Midbrain (tissue), 1 donor: ENCODE measurements at places on chromosomes 16 and 17.
A peak's percentile ranks its signal among the peaks of the same experiment; 100 is the strongest.

DNA sequence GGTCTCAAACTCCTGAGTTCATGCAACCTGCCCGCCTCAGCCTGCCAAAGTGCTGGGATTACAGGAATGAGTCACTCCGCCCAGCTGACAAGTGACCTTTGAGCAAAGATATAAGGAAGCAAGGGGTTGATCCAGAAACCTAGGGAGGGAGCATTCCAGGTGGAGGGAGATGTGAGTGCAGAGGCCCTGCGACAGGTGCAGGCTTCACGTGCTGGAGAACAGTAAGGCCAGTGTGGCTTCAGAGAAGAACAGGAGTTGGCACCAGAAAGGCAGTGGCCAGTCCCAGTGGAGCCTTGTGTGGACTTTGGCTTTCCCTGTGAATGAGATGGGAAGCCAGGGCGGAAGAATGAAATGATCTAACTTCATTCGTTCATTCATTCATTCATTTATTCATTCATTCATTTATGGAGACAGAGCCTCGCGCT is 73.6 kb upstream of the HAS3 start:
- DNase-seq: no peak

- DNase-seq: no peak
These were observed 120.7 kb downstream of the BANP start for GRCh38 chr16:88071908-88072307.

- DNase-seq: no peak
These were observed 22.1 kb downstream of the IRF8 start for GRCh38 chr16:85921026-85921425.

GRCh38 chr17:3474212-3474611 is 1.6 kb upstream of the ASPA start:
- DNase-seq: peak; percentile 36
